ENCODE measurements at places on chromosomes 7 and 10.
A peak's percentile ranks its signal among the peaks of the same experiment; 100 is the strongest.

GRCh38 chr7:73482746-73483145, 39.3 kb downstream of the BAZ1B start:
- DNase-seq: peak; percentile 31

DNA sequence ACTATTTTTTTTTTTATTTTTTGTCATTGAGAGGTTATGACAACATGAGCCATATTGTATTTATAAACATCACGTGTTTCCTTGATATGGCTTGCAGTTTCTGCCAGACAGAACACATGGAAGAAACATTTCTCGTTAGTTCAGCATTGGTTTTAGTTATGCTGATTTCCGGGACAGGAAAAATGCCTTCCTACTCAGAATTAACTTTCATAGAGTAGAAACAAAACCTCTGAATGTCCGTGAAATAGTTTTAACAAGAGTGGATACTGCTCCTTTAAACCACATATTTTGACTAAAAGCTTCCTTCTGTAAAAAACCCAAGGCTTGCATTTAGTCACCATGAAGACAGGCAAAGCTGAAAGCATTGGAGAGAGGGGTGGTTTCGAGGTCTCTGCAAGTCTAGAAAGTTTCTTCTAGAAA, 240.4 kb downstream of the KIAA1217 start:
- no peak for DNase-seq

DNA sequence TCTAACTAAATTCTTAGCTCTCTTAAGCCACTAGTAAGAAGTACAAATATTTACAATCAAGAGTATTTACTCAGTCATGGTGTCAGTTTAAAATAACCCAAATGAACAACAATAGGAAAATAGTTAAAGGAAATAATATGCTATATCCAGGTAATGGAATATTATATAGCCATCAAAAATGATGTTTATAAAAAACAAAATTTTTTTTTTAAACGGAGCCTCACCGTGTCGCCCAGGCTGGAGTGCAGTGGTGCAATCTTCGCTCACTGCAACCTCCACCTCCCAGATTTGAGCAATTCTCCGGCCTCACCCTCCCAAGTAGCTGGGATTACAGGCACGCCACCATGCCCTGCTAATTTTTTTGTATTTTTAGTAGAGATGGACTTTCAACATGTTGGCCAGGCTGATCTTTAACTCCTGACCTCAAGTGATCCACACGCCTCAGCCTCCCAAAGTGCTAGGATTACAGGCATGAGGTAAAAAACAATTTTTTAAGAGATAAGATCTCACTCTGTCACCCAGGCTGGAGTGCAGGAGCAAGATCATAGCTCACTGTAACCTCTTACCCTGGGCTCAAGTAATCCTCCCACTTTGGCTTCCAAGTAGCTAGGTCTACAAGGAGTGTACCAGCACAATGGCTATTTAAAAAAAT, 132.5 kb downstream of the NOC3L start:
- DNase-seq: no peak

- peak; percentile 18 for DNase-seq
Measured at GRCh38 chr7:68733219-68734153, 864.8 kb upstream of the AUTS2 start.

DNA sequence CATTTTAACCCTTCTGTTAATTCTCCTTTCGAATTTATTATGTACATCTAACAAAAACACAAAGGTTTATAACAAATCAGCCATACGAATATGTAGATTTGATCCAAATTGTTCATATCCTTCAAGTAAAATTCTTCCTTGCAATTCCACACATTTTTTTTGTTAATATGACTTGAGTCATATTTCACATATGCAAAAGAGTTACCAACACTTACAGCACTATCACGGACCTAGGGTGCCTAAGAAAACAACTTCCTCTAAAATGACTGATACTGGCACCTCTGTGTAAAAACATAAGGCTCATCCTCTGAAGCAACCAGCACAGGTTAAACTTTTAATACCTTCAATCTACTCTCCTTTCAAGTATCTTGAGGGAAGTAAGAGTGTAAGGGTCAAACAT, 451.8 kb downstream of the SEMA3D start:
- DNase-seq: no peak

- no peak for DNase-seq
Measured at GRCh38 chr7:2515424-2516193, 4.0 kb upstream of the LFNG start.

- no peak for DNase-seq
Measured at GRCh38 chr10:103535595-103535994, 42.1 kb downstream of the NEURL1 start.

GRCh38 chr7:117217106-117218035, 105.5 kb downstream of the WNT2 start:
- DNase-seq: no peak

GRCh38 chr7:96527133-96527827, 182.4 kb downstream of the SEM1 start:
- DNase-seq: no peak

- no peak for DNase-seq
Measured at GRCh38 chr10:13046851-13047528, 45.5 kb upstream of the CCDC3 start.

GRCh38 chr10:19046679-19047078, 1.9 kb upstream of the MALRD1 start:
- no peak for DNase-seq

- DNase-seq: peak; percentile 31
Measured at GRCh38 chr10:77274046-77274795, 363.4 kb downstream of the KCNMA1 start.

GRCh38 chr7:12178317-12178716, 32.8 kb upstream of the TMEM106B start:
- DNase-seq: no peak

GRCh38 chr10:66180581-66181318, 745.1 kb upstream of the LRRTM3 start:
- peak; percentile 66 for DNase-seq

GRCh38 chr7:87155788-87156187, 3.5 kb downstream of the DMTF1 start:
- no peak for DNase-seq

DNA sequence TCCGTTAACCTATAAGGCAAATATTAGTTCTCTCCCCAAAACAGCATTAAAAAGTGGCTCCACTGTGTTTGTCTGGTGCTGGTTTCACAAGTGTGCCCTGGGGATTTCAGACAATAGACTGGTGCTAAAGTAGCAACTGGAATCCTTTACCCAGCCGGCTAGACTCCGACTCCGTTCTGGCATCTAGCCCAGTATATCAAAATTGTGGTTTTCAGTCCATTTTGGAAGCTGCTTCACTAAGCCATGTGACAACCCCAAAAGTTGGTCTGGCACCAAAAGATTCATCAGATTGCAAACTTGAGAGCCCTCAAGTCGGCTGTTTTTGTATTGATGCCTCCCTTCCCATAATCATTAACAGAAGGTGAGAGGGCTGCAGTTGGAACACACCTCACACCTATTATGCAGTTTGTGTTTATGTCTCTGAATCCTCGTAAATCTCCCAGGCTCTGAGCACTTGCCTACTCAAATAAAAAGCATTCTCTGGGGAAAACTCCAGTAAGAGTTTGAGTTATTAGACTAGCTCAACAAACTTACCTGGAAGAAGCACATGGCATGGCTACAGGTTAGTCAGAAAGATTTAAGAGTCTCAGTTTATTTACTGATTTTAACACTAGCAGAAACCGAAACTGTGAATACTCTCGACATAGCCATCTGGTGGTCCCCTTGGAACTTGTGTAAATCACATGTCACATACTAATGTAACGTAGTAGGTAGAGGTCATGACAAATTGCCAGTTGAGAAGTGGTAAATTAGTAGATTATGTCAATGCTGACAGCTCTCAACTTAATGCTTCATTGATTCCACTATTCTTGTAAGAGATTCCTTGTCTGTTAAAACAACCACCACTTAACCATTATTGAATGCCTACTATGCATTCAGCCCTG, 14.8 kb upstream of the WNT16 start:
- no peak for DNase-seq

DNA sequence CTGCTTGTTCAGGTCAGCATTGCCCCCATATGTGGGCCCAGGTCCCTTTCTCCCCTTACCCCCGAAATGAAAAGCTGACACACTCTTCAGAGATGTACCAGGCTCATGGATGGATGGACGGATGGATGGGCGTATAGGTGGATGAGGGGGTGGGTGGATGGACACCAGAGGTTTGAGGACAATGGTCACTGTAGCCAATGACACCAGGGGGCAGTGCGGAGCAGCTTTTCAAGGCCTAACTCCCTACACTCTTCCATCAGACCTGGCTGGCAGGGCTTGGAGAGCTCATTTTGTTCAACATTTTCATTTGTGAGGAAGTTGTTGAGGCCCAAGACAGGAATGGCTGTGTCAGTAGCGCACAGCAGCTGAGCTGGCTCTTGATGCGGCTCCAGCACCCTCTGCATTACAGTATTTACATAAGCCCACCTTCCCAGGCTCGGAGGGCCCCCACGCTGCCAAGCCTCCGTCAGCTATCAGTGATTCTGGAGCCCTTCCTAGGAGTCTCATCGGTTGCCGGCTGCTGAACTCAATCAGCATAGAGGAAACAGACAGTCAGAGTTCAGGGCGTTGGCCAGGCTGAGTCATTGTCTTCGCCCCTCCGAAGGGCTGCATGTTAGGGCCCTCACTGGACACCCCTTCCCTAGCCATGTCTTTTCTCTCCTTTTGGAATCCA, 11.6 kb upstream of the FFAR4 start:
- DNase-seq: peak; percentile 90

GRCh38 chr7:37285706-37286453, 162.8 kb downstream of the ELMO1 start:
- no peak for DNase-seq

DNA sequence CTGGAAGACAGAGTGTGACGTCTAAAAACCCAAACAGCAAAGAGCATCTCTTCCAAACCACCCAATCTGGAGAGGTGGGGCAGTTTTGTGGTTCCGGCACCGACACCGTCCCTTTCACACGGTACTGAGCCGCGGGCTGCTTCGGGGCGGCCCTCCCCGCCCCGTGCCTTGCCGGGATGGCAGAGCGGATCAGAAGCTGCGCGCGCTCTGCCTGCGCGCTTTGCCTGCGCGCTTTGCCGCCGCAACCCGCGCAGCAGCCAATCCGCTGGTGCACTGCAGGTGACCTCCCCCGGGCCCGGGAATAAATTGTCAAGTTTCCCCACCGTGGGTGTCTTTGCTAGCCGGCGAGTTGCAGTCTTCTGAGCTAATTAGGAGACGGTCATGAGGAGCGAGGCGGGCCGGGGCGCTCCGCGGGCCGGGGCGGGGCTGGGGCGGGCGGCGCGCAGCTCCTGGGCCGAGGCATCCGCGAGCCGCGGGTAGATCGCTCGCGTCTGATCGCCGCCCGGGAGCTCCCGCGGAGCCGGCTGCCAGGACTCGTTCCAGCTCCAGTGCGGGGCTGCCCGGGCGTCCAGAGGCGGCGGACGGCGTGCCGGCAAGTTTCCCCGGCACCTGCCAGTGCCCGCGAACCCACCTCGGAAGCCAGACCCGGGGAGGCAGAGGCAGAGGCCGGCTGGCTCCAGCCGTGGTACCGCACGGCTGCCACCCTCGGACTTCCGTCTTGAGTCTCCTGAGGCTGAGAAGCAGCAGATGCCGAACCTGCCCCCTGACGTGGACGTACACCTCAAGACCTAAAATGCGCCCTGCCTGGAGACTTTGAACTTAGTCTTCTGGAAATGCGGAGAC, 536.0 kb upstream of the GALNT17 start:
- peak; percentile 80 for DNase-seq

GRCh38 chr7:2280424-2280823, 33.8 kb downstream of the SNX8 start:
- no peak for DNase-seq

DNA sequence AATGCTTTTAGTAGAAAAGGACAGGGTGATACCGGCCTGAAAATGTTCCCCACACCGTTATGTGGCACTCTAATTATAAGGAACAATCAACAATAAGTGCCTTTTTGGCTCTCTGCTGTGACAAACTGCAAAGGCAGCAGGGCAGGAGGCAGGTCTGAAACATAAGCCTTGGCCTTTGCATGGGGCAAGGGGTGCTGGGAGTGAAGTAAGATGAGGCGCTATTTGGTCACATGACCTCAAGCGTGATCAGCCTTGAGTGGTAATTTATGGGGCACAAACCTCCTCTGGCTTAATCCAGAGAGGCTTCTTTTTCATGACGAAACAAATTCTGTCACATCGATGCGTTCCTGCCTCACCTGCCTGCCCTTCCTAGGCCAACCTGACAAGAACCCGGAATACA, 202.7 kb downstream of the TAX1BP1 start:
- DNase-seq: no peak

- no peak for DNase-seq
Measured at GRCh38 chr7:7510794-7511193, 24.9 kb downstream of the COL28A1 start.

Measured in neural progenitor cell (in vitro differentiated cells).